ENCODE measurements at places on chromosomes 5 and 9.
A peak's percentile ranks its signal among the peaks of the same experiment; 100 is the strongest.

DNA sequence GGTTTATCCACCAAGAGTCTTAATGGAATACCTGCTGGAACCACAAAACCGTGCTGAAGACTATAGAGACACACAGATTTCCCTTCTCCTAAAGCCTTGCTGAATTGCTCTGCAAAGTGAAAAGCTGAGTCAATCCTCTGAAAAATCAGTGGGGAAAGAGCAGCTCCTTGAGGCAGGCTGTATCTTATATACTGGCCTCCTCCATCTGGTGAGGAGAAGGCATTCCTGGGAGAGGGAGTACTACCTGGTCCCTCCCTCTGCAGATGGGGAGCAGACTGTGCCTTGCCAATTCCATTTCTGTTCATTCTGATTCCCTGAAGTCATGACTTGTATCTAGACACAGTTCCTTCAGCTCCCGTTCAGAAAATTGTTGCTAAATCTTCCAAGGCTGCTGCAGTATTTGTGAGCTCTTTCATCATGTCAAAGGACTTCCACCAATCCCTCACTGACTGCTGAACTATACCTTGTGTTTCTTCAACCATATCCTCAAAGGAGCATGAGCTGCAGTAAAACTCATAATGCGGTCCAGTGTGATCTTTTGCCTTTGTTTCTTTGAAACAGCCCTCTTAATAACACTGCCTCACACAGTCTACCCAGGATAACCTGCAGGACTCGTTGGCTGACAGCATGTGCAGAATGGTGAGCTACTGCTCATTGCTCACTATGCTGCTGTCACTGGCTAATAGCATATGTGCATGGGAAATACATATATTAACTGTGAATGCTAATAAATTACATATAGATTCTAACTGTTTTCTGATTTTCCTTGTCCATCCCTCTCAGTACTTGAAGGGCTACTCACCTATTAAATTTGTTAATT lies 84.5 kb downstream of the FOXD1 start:
- DNase-seq: no peak

DNA sequence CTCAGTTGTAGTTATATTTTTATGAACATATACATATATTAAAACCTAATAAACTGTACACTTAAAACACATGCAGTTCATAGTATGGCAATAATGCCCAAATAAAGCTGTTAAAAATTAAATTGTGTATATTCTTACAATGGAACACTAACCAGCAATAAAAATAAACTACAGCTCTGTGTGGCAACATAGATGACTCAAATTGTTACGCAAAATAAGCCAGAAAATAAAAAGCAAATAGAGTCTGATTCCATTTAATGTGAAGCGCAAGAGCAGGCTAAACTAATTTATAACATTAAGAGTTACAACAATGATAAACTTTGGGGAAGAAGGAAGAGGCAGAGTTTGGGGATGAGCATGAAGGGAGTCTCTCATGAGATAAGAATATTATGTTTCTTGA lies 597.3 kb downstream of the TLE1 start:
- no peak for DNase-seq

GRCh38 chr5:120207129-120207528 lies 257.0 kb upstream of the PRR16 start:
- DNase-seq: no peak

DNA sequence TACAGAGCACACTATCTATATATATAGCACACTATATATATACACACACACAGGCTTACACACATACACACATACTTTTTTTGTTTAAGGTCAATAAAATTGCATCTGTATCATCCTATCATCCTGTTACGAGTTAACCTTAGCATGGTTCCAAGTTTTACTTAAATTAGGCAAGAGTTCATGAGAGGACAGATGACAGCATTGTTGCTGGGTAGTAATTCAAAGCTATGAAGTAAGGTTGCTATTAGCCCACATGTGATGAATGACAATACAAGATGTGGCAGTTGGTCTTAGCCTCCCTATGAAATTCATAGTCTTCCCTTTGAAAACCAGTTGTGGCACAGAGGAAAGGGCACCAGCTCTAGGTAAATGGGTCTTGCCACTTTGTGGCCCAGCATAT lies 438.1 kb downstream of the ACTL7B start:
- no peak for DNase-seq

GRCh38 chr5:133292300-133292699 lies 240.5 kb downstream of the HSPA4 start:
- DNase-seq: no peak

- peak; percentile 49 for DNase-seq
Measured at GRCh38 chr9:124812441-124812876, 35.5 kb downstream of the OLFML2A start.

- DNase-seq: no peak
Measured at GRCh38 chr5:148011398-148012137, 52.2 kb upstream of the SPINK5 start.

DNA sequence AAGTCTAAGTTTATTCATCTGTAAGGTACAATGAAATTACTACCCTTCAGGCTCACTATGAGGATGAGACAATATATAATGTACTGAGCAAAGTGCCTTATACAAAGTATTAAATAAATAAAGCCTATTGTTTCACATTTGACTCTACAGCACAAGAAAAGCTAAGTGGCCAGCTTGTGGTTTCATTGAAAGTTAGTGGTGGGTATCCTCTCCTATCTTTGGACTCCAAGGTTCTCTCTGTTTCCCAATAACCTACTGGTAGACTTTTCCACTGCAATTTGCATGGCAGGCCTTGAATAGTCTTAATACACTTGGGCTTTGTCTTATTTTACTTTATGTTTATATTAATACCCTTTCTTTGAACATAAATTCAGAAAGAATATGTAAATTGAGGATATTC lies 262.7 kb downstream of the DEPDC1B start:
- DNase-seq: no peak

DNA sequence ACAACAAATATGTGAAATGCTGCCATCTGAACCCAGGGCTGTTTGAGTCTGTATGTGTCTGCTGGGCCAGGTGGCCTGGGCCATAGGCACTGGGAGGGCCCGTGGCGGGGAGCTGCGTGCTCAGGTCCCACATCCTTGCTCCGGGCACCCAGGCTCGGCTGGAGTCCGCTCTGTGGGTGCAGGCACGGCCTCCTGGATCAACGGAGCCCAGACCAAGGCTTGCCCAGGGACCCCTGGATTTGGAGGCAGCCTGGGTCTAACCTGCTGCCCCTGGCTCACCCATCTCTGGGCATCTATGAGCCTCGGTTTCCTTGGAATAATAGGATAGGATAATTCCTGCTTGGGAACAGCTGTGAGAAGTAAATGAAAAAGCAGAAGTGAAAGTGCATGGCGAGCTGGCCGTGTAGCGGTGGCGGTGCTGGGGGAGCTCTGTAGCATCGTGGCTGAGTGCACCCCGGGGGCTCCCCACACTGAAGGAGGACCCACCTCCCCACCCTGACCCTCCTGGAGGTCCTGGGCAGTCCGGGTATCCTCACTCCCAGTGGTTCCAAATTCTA lies 1.2 kb downstream of the CDHR2 start:
- DNase-seq: no peak

- no peak for DNase-seq
Measured at GRCh38 chr5:169629847-169630548, 7.1 kb upstream of the DOCK2 start.

DNA sequence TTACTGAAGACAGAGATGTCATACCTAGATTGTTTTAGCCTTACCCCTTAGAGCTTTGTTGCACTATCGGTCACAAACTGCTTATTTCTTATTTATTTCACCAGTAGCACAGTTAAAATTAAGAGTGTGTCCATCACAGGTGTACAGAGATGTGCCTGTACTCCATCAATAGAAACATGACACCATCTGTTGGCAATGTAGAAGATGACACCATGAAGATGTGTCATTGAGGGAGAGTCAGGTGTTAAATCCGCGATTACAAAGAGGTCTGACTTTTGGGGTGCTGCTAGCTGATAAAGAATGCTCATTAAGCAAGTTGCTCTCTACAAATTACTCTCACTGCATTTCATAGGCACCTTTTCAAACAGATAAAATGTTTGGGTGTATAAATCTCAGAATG lies 164.4 kb downstream of the SMARCA2 start:
- no peak for DNase-seq

DNA sequence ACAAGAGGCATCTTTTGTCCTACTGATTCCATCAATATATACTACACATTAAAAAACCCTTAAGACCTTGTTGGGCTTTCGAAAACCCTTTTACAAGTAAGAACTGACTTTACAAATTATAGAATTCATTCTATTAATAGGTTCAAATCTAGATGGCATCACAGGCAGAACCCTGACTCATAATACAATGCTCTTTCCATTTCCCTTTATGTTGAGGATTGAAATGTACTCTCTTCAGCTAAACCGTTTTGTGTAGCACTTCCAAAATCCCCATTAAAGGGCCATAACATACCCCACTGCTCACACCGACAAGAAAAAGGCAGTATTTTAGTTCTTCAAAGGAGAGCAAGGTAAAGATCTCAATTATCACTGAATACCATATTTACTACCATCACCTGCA lies 11.2 kb downstream of the CSNK1A1 start:
- no peak for DNase-seq

DNA sequence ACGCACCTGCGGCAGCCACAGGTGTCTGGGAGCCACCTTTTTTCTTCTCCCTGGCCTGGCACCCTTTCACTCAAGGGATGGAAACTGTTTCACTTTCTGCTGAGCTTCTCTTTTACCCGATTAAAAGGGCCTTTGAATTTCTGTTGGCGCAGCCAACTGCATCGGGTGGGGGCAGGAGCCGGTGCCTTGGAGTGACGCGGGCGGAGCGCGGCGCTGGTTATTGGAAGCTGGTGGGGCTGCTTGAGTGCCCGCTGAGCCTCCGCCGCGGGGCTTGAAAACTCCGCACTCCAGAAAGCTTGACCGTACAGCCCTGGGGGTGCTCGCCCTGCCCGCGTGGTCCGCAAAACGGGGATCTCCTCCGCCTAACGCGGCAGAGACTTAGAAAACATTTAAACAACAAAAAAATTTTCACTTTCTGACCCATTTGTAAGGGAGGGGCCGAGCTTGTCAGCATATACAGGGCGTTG lies 52.0 kb upstream of the TJP2 start:
- peak; percentile 60 for DNase-seq
